ENCODE measurements at places on chromosomes 6 and 20.

DNA sequence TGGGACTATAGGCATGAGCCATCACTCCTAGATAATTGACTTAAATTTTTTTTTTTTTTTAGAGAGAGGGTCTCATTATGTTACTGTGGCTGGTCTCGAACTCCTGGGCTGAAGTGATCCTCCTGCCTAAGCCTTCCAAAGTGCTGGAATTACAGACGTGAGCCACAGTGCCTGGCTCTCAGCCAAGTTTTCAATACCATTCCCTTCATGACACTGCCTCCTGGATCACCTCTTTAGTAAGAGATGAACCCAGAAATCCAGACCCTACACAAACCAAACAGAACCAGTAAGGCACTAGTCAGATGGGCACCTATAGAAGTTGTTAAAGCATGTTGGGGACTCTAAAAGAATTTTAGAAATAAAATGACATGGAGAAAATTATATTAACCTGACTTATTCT, 18.3 kb upstream of the RIMS4 start:
- no peak for DNase-seq

- no peak for DNase-seq
These were observed 34.2 kb upstream of the HINT3 start for GRCh38 chr6:125922322-125922860.

GRCh38 chr20:57372157-57372556, 19.0 kb upstream of the RBM38 start:
- DNase-seq, result no peak

GRCh38 chr20:43459022-43459942, 1.6 kb downstream of the SRSF6 start:
- no peak for DNase-seq

GRCh38 chr20:49575551-49576060, 7.7 kb upstream of the PTGIS start:
- DNase-seq, result no peak

DNA sequence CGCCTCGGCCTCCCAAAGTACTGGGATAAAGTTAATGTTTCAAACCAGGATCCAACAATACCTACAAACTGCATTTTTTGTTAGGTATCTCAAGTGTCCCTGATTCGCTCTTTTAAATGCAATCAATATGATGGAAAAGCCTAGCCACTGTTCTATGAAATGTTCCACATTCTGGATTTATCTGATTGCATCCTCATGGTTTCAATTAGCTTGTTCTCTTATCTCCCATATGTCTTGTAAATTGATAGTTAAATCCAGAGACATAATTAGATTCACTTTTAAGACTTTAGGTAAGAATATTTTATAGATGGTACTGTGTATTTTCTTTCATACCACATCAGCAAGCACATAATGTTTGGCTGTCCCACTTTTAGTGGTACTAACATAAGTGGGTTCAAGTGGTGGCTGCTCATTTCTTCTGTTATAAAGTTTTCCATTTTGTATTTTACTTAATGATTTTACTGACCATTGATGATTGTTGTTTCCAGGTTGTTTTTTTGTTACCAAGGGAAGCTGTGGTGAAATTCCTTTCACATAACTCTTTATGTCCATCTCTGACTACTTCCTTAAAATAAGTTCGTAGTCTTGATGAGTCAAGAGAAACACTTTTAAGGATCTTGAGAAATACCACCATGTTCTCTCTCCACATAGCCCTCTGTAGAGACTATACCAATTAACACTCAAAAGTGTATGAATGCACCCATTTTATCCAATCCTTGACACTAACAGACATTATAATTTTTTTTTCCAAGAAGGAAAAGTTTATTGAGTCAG, 40.5 kb downstream of the RNGTT start:
- no peak for DNase-seq

- DNase-seq, result no peak
These were observed 16.9 kb upstream of the GSTA4 start for GRCh38 chr6:53011979-53012378.

- DNase-seq, result no peak
These were observed 72.0 kb upstream of the PDE10A start for GRCh38 chr6:165735065-165735464.

GRCh38 chr20:51493346-51493791, 49.1 kb downstream of the NFATC2 start:
- DNase-seq, result no peak

DNA sequence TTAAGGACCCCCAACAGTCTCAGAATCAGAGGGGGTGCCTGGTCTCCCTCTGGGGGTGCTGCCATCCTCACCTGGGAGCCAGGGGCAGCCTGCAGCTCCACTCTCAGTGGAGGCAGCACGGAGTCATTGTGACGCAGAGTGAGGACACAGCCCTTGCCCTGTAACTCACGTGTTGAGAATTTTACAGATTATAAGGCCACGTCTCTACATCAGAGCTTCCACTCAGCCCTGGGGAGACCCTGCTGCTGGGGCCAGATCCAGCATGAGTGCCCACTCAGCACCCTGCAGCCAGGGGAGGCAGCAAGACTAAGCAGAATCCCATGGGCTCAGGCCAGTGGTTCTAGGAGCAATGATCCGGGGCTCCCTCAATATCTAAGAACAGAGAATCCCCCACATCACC, 137.4 kb upstream of the AFDN start:
- no peak for DNase-seq

DNA sequence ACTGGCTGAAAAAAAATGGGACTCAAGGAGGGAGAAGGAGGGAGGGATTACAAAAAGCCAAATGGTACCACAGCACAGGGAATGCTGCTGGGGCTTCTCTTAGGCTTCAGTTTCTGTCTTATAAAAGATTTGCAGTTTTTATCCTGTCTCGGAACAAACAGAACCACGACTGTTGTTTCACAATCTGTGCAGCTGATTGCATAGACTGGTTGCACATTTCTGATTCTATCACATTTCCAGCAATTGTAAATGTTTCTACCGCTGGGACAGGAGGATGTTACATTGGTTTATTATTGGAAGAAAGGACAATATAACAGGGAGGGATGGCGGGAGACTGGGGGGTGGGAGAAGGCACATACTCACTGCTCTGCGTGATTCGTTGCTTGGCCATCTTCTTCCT, 73.5 kb upstream of the ARID1B start:
- DNase-seq, result no peak

- no peak for DNase-seq
These were observed 29.8 kb downstream of the CGA start for GRCh38 chr6:87065117-87065516.

DNA sequence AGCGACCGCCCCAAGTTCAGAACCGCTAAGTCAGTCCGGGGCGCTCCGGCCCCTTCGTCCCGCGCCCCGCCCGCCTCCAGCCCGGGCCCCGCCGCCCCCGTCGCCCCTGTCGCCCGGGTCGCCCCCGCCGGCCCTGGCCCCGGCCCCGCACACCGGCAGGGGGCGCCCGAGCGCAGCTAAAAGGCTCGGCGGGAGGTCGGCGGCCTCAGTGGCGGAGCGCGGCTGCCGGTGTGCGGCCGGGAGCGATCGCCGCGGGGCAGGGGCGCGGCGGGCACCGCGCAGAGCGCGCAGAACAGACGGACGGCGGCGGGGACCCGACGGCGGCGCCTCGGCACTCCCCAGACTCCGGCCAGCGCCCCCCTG, at the start of gene FNDC1:
Gene FNDC1, plus strand, starts transcription at position 208 of the 363 bp plus-strand sequence. CDS start 197 bp downstream, outside the sequence.
- DNase-seq, result peak; percentile 46

DNA sequence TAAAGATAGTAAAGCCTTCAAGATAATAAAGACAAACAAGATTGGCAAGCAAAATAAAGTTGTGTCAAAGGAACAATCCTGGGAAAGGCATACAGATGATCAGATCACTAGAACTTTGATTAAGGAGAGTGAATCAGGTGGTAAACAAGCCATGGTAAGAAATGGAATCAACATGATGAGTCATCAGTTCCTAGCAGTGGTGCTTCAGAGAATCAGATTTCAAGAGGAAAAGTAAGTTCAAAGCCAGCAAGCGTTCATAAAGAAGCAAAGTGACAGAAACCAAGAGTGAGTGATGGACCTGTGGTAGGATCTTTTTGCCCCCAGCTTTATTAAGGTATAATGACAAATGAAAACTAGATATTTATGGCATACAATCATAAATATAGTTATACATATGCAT, 340.4 kb downstream of the TPBG start:
- no peak for DNase-seq

DNA sequence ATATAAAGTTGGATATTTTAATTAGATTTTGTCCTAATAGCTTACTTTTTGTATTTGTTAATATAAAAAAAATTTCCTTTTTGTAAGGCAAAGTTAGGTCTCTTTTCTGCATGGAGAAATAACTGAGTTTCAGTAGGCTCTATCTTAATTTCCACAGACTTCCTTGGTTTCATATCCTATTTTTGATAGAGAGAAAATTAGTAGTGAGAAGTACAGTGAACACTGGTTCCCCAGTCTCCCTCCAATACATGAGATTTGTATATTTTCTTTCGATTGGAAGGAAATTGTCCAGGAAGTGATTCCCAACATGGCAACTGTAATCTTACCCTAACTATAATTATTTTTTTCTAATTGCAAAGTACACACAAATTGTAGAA, 26.4 kb downstream of the TRIM27 start:
- DNase-seq, result no peak

GRCh38 chr6:53771785-53772624, 22.8 kb upstream of the LRRC1 start:
- no peak for DNase-seq

- no peak for DNase-seq
These were observed 19.9 kb upstream of the POPDC3 start for GRCh38 chr6:105199711-105200110.

- peak; percentile 36 for DNase-seq
These were observed 609 bp downstream of the OGFRL1 start for GRCh38 chr6:71289039-71289801.

DNA sequence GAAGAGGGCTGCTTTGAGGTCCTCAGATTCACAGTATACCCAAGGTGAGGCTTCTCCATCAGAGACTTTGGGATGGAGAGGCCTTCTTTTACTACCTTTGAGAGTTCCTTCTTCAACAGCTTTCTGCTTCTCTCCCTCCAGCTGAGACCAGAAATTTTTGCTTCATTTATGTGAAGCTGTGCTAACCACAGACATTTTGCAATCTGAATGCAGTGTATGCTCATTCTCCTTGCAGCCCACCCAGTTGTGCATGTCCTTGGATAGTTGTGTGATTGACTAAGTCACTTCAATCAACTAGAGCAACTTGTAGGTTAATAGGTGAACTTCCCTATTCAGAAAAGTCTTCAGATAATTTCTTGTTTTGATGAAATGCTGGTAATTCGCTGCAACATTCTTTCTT, 20.1 kb downstream of the DCBLD1 start:
- DNase-seq, result no peak

GRCh38 chr6:160031871-160032270, 63.0 kb downstream of the IGF2R start:
- no peak for DNase-seq

GRCh38 chr6:43579171-43579570, 3.2 kb downstream of the POLH start:
- no peak for DNase-seq

DNA sequence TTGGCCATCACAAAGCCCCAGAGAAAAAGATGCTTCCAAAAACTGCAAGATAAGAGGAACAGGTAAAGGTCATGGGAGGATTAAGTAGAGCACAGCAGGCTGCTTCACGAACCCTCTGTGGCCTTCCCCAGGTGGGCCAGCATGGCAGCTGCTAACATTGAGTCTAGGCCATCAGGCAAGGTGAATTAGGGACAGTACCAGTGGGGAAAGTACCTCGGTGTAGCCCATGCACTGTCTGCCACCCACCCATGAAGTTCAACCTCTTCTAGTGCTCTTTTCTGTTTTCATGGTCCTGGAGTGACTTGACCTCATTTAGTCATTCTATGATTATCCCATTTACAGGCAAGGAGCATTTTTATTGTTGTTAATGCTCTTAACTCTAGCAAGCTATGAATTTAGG, 108.6 kb upstream of the DUSP22 start:
- DNase-seq, result no peak

- no peak for DNase-seq
These were observed 55.7 kb upstream of the FERMT1 start for GRCh38 chr20:6178537-6178936.

DNA sequence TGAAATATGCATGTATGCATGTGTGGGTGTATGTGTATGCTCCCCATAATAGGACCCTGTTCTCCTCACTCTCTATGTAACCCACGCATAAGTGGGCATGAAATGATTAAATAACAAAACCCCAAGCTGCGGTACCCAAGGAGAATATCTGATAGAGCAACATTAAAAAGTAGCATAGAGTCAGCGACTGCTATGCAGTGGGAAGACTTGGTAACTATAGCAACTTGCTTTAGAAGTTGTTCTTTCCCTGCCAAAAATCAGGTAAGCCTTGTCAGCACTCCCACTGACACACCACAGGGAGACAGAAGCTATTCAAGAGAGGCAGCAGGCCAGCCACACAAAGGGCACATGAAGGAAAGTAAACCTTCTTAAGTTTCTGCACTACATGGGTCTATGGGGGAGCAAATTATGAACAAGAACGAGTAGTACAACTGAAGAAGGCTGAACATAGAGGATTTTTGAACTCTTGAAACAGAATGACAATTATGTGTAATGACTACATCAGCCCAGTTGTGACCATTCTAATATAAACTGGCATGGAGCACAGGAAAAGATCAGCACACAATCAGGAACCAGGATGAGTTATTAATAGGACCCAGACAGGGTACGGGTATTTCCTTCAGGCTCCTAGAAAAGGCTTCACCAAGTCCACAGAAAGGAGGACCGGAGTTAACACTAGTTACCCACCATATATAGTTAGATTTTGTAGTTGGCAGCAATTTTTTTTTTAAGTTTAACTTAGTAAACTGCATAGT, 89.9 kb downstream of the GPR6 start:
- DNase-seq, result no peak

DNA sequence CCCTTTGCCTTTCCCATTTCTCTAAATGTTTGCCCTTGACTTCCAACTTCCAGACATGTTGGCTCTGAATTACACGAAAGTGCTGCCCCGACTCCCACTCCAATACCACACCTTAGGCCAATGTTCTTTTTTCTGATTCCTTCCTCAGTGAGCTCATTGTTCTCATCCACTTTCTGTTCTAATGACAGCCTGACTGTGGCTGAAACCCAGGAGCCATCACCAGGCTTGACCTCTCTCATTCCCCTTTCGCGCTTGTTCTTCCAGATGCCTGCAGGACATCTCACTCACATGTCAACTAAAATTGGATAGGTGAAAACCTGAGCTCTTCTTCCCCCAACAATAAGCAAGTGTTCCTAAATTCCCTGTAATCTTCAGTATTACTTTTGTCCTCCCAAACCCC, 40.4 kb downstream of the PTPRK start:
- DNase-seq, result no peak

DNA sequence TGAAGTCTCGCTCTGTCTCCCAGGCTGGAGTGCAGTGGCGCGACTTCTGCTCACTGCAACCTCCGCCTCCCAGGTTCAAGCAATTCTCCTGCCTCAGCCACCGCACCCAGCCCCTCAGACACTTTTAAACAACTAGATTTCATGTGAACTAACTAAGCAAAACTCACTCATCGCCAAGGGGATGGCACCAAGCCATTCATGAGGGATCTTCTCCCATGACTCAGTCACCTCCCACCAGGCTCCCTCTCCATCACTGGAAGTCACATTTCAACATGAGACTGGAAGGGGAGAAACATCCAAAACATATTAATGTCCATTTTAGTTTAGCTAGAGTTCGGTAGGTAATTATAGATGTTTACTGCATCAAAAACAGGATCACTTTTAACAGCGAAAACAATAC, 95.9 kb upstream of the PRL start:
- no peak for DNase-seq

GRCh38 chr6:109612268-109612667, 78.7 kb downstream of the AK9 start:
- DNase-seq, result no peak

GRCh38 chr20:57412347-57413029, 21.3 kb downstream of the RBM38 start:
- DNase-seq, result no peak

GRCh38 chr6:157046776-157047175, 269.6 kb downstream of the ARID1B start:
- DNase-seq, result no peak

GRCh38 chr6:45732731-45733130, 282.9 kb downstream of the CLIC5 start:
- DNase-seq, result no peak
